CD4-positive, alpha-beta T cell treated with Interleukin-6 at 100 ng/mL for 8 hours (primary cell): ENCODE measurements at places on chromosomes 7 and 10.

DNA sequence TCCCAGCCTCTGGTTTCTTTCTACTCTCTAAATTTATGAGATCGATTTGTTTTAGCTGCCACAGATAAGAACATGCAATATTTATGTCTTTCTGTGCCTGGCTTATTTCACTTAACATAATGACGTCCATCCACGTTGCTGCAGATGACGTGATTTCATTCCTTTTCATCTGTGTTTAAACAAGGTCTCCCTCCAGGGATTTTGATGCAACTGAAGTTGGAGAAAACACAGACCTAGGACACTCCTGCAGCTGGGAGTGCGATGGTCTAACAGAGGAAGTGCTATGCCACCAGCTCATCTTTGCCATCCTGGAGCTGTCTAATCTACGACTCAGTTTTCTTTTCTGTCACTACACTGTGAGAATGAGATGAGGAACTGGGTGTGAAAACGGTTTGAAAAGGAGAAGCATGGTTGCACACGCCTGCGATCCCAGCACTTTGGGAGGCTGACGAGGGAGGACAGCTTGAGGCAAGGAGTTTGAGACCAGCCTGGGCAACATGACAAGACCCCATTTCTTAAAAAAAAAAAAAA lies 1.5 kb upstream of the KCTD7 start:
- DNase-seq, result no peak

GRCh38 chr7:129804890-129805719 lies 147.7 kb downstream of the UBE2H start:
- no peak for DNase-seq

DNA sequence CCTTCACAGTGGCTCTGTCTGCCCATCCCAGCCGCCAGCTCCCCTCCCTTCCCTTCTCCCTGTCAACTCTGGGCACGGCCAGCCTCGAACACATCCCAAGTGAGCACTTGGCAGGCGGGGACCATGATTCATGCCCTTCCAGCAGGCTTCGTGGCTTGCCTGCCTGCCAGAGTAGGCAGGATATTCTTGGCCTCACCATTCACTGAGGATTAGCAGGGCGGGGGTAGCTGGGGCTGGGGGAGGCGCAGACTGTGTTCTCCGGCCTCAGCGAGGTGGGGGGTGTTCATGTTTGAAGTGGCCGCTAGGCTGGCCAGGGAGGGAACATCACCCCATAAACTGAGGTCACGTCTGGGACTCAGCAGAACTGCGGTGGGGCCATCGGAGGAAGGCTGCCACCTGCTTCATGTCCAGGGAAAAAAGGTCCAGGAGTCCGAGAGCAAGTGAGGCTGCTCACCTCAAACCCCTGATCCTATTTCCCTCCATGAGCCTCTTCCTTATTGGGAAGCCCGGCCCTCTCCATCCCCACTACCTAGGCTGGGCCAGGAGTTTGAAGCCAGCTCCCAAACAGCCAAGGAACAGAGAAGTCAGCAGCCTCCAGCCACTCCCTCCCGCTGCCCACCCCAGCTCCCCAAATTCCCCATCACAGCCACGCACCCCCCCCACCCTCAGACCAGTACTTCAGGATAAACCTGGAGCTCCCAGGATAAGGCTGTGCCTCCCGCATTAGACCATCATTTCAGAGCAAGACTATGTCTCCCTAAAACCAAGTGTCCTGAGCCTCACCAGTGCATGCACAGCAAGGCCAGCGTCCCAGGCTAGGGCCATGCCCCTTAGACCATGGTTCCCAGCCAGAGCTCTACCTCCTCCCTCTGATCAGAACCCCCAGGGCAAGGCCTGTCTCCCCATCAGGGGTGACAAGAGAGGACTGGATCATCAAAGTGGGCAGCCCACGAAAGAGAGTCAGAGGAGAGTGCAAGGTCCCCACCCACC lies 42.8 kb upstream of the RABGEF1 start:
- no peak for DNase-seq

- no peak for DNase-seq
Measured at GRCh38 chr7:129617178-129617577, 5.7 kb downstream of the NRF1 start.

GRCh38 chr7:20358762-20359282 lies 28.1 kb downstream of the ITGB8 start:
- DNase-seq, result no peak

DNA sequence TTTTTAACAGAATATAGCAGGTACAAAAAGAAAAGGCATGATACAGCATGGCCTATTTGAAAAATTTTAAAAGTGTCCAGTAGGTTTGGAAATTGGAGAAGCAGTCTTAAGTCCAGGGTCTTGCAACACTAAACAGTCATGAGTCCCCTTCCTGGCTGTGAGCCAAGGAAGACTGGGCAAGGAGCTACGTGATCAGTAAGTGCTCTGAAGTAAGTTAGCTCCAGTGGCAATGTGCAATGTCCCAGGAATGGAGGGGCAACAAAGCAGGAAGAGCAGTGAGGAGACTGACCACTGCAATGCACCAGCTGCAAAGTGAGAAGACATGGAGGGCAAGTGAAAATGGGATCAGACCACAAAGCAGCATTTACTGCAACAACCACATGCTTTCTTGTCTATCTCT lies 72.9 kb upstream of the GRID1 start:
- no peak for DNase-seq

- no peak for DNase-seq
Measured at GRCh38 chr7:107622894-107623293, 37.7 kb upstream of the SLC26A4 start.

DNA sequence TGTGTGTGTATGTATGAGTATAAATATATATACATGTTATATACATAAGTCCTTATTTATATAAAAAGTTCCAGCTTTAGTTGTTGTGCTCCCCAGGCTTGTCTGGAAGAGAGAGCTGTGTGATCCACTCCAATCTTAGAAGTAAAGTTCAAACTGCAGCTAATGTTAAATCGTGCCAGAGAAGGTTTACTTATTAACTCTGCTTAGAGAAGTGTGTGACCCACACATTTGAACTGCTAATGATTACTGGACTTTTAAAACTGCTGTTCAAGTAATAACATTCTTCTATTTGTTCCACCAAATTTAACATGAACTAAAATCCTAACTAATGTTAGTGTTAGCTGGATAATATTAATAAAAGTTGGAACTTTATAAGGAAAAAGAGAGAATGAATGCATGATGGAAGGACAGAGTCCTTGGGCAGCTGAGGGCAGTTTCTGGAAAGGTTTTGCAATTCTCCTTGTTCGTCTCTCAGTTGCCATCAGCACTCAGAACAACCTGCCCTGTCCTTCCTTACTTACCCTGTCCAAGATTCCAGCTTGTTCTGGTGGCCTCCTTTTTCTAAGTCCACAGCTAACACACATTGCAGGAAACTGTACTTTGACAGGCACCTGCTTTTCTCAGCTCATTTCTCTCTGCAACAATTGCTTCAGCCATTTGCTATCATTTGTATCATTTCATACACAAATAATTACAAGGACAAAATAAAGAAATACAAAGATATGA lies 162.6 kb downstream of the FAM107B start:
- no peak for DNase-seq

DNA sequence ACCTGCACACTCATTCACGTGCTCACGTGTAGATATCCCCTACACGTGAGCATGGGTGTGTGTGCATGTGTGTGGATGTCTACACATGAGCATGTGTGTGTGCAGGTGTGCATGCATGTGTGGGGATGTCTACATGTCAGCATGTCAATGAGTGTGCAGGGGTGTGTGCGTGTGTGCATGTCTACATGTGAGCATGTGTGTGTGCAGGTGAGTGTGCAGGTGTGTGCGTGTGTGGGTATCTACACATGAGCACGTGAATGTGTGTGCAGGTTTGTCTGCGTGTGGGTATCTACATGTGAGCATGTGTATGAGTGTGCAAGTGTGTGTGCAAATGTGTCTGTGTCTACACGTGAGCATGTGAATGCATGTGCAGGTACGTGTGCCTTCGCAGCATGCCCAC lies 274.8 kb downstream of the PTPRN2 start:
- no peak for DNase-seq

DNA sequence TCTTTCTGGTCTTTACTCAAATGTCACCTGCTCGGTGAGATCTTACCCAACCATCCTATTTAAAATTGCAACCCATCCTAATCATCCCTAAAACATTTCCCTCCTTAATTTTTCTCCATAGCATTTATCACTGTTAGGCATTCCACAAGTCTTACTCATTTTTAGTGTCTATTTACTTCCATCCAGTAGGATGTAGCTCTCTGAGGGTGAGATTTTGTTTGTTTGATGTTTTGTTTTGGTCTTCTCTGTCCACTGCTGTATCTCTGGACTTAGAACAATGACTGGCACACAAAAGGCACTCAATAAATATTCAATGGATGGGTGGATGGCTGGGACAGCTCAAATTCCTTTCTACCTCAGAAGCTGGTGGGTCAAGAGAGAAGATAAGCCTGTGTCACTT lies 15.8 kb upstream of the DUSP5 start:
- no peak for DNase-seq

GRCh38 chr7:120609136-120609753 lies 248.7 kb downstream of the TSPAN12 start:
- no peak for DNase-seq

DNA sequence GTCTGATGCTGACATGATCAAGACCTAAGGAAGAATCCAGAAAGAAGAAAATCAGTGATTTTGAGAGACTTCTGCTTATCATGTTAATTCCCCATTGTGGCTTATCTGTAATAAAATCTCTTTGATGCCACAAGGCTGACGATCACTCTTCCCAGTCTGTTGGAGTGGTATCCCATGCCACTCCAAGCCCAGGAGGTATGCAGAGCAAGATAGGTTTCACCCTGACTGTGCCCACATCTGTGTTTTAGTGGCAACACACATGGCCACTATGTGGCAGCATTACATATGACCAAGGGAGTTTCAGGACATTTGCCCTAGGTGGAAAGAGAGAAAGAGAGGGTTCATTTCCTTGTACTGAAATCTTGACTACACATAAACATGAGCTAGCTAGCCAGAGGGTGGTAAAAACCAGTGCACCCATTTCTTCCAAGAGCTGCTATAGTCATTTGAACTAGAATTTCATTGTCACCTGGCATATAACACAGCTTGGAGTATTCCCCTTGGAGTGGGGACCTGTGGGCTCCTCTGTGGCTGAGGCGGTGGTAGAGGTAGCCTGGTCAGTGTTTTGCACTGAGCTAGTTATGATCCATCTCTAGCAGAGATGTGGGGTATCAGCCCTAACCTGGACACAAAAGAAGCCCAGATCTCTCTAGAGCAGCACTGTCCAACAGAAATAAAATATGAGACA lies 20.8 kb downstream of the LAMB4 start:
- DNase-seq, result no peak

GRCh38 chr10:102641402-102641801 lies 2.9 kb upstream of the TRIM8 start:
- DNase-seq, result no peak

DNA sequence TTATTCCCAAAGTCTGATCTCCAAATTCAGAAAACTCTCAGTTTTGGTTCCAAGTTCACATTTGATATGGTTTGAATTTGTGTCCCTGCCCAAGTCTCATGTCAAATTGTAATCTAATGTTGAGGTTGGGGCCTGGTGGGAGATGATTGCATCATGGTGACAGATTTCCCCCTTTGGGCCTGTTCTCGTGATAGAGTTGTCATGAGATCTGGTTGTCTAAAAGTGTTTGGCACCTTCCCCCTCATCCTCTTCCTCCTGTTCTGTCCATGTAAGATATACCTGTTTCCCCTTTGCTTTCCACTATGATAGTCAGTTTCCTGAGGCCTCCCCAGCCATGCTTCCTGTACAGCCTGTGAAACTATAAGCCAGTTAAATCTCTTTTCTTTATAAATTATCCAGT lies 138.6 kb downstream of the ARL4A start:
- no peak for DNase-seq

GRCh38 chr10:24869354-24870015 lies 82.9 kb downstream of the PRTFDC1 start:
- no peak for DNase-seq

GRCh38 chr7:149385195-149385950 lies 75.5 kb downstream of the ZNF777 start:
- no peak for DNase-seq

- no peak for DNase-seq
Measured at GRCh38 chr7:143265017-143265693, 1.9 kb downstream of the GSTK1 start.

- no peak for DNase-seq
Measured at GRCh38 chr10:16570731-16571130, 49.1 kb upstream of the C1QL3 start.

GRCh38 chr7:40546616-40547501 lies 412.1 kb downstream of the SUGCT start:
- DNase-seq, result no peak

- no peak for DNase-seq
Measured at GRCh38 chr10:86727470-86727869, 28.9 kb upstream of the BMPR1A start.

GRCh38 chr10:2839081-2839725 lies 228.1 kb upstream of the PFKP start:
- DNase-seq, result no peak

DNA sequence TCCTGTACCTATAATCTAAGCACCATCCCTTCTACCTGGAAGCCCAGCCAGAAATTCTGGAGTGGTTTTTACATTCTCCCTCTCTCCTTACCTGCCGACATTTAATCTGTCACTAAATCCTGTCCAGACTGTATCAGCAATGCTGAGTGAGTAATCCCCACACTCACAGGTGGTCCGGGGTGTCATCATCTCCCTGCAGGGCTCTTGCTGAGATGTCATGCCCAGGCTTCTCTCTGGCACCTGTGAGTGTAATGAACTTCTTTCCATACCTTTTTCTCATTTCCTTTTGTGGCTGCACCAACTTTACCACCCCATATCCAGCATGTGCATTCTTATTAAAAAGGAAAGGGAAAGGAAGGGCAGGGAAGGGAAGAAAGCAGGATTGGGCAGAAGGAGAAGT lies 355.2 kb downstream of the CCSER2 start:
- no peak for DNase-seq

DNA sequence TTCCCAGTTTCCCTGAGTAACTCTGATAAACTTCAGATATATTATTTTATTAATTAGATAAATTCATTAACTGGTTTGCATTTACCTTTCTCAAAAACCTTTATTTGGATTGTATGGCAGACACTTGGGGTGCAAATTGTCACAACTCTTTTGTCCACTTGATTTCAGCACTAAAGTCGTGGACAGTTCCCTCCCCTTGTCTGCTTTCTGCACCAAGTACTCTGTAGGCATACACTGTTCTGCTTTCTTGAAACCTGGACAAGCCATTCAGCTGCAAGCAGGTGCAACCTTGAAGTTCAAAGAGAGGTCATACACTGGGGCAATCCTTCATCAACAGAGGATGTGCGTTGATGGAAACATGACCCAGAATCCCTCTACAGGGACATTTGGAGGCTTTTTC lies 162.9 kb downstream of the ARL5B start:
- DNase-seq, result no peak

DNA sequence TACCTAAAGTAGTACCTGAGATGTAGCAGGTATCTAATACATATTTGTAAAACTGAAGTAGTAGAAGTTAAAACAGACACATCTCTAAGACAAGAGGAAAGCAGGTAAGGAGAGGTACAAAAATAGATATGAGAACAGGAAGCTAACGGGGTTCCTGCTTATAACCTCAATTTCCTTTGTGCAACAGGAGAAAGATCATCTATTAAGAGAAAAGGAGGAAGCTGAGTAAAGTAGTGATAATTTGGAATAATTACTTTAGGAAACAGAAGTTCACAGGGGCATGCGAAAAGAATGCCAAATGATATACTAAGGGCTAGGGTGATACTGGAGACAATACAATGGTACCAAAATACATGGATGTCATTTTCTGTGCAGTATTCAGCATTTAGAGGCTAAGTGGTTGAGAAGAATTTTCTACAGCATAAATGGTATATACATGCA lies 108.7 kb downstream of the NRBF2 start:
- peak; percentile 12 for DNase-seq
